AG09319 (cell line): ENCODE measurements at places on chromosomes 2 and 18.

- DNase-seq = no peak
Observed at GRCh38 chr2:153077311-153077710, 358.9 kb downstream of the ARL6IP6 start.

DNA sequence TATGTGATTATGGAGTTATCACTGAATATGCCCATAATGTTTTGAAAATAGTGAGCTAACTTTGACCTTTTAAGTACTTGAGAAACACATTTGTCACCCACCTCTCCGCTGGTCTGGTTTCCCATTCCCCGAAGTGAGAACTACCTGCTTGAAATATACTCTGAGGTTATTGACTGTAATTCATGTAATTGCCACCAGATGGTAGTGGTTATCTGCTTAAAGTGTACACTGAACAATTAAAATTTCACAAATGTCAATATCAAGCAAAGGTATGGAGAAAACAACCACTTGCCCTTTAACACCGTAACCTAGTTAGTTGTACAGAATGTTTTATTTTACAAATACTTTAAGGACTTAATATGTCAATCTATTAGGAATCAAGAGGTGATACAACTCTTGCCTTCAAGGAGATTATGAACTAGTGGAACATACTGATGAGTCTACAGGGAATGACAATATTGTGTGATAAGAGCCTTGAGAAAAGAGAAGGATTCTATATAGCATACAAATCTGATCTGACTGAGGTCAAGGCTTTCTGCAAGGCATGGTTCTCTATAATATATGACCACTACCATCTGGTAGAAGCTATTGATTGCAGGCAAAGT lies 316.8 kb upstream of the KCNH7 start:
- DNase-seq = no peak

- no peak for DNase-seq
Observed at GRCh38 chr2:100981011-100981410, 21.1 kb upstream of the RPL31 start.

DNA sequence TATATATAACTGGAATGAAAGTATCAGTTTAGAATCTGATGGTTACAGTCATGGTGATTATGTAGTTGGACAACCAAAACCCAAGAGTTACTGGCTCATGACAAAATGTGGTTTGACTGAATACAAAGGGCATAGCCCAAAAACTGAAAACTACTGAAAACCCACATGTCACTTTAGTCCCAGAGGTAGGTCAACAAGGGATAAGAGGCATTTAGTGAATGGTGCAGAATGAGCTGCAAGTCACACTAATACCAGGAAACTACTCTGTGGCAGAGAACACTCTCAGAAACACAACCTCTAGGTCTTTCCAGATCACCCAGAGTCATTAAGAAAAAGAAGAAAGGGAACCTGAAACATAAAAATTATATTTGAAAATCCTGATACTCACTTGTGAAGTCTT lies 154.5 kb downstream of the AGPS start:
- no peak for DNase-seq

GRCh38 chr18:11987527-11987926 lies 6.2 kb downstream of the IMPA2 start:
- DNase-seq = no peak

DNA sequence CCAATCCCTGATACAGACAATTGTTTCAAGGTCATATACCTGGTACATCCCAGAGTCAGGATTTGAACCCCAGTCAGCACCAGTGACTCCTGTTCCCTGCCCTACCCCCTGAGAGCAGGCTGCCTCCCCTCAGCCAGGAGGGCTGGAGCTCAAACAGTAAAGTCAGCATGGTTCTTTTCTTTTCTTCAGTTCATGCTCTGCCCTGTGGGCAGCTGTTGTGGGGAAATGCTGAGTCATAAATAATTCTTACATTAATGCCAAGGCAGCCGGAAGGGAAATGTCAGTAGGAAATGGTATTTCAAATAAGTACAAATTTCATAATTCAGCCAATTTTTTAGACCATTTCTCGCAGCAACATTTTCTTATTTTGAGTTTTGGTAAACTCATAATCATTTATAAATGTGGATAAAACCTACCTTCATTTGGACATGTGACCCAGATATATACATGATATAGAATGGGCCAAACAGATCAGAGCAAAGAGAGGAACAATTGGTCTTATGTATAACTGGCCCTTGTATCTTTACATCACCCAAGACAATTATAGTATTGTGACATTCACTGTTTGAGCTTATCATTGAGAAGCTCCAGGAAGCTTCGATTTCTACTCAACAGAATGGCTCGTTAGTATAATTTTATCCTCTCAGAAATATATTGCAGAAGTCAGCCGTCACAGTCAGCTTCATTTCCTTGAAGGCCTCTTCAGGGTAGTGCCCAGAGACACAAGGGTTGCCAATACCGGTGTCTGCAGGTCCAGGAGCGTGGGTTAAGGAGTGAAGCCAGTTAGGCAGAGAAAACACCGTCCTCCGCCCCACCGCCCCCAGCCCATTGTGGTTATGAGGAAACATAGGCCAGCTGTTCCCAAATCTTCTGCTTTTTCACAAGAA lies 28.0 kb upstream of the SCYGR1 start:
- peak; percentile 40 for DNase-seq

DNA sequence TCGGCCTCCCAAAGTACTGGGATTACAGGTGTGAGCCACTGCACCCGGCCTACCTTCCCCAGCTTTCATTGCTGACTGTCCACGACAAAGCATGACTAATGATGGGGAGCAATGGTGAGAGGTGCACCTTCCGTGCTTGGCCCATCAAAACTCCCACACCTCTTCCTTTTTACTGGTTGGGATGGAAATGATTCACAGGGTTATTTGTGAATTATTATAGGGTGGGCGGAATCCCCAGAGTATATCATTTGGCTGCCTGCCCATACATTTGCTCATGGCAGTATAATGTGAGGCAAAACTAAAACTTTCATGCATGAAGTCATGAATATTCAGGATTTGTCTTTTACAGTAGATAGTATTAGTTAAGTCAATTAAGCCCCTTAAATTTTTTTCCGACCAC lies 334.2 kb upstream of the NETO1 start:
- no peak for DNase-seq

- no peak for DNase-seq
Observed at GRCh38 chr2:22055784-22056620, 932.2 kb downstream of the TDRD15 start.

DNA sequence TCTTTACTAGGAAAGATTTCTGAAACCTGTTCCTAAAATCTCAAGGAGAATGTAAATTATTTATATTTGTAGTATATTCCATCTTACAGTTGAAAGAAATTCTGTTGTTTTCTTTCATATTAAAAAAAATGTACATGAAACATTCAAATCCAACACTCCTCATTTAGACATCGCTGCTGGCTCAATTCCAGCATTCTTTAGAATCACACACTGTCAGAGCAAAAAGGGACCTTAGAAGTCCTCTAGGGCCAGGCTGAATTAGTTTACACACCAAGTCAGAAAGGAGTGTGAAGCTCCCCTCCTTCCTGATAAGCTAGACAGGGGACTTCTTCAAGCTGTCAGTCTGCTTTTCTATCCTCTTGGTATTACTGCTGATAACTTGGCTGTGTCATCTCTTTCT lies 158.6 kb upstream of the LTBP1 start:
- DNase-seq = no peak

- DNase-seq = no peak
Observed at GRCh38 chr2:181438261-181438660, 18.9 kb upstream of the ITGA4 start.
